ENCODE measurements at places on chromosomes 4 and X. TPM values are rescaled to one million over a fixed set of nuclear protein-coding genes. Genes with fewer than 3 reads are reported as not detected.

The UXT gene
- total RNA-seq, result 64.5 TPM

The GPRIN3 gene
- 3.2 TPM for total RNA-seq

The RNF212 gene
- total RNA-seq, result 11.8 TPM

The SH3TC1 gene
- 0.07 TPM for total RNA-seq

The USO1 gene
- total RNA-seq, result 241 TPM

The SYP gene
- 9.1 TPM for total RNA-seq

The IGSF1 gene
- 19.5 TPM for total RNA-seq

The REPS2 gene
- total RNA-seq, result 4.4 TPM

The HPGDS gene
- not detected for total RNA-seq

The SMIM43 gene
- total RNA-seq, result 0.56 TPM

The TMEM47 gene
- 56.7 TPM for total RNA-seq

The KIF4A gene
- total RNA-seq, result 30.6 TPM

The ABCG2 gene
- total RNA-seq, result 10.6 TPM

DNA sequence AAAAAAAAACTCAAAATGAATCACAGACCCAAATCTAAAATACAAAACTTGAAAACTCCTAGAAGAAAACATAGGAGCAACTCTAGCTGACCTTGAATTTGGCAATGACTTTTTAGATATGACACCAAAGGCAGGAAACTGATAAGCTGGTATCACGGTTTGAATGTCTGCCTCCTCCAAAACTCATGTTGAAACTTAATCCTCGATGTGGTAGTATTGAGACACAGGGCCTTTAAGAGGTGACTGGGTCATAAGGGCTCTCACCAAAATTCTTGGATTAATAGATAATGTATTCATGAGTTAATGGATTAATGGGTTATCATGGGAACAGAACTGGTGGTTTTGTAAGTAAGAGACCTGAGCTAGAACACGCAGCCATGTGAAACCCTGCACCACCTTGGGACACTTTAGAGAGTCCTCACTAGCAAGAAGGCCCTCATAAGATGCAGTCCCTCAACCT lies 40.5 kb downstream of the FRYL start:
- DNase-seq, result no peak

DNA sequence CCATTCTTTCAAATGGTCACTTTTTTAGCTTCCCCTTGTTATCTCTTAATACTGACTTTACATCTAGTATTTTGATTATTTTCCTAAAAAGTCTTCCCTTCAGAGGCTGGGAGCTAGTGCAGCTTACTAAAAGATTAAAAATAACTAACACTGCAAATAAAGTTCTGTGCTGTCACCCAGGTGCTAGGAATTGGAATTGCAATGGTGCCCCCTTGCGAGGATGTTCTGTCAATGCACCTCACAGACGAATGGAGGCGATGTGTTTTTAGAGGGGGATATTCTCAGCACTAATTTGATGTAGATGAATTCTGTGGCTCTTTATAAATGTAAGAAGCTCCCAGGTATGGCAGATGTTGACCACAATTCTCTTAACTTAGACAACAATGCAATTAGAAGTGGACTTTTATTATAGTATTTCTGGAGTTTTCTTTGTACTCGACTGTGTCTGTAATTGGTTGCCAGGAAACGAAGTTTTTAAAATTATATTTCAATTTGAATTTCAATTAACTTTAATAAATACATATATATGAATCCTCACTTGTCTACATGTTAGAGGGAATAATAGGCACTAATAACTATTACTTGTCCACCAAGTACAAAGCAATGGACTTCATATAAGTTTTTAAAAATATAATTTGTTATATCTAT lies 22.0 kb upstream of the SMIM31 start:
- peak; percentile 71 for DNase-seq

- no peak for DNase-seq
Measured at GRCh38 chr4:113499696-113500095, 261.8 kb downstream of the CAMK2D start.

GRCh38 chr4:7510538-7510937 lies 75.8 kb upstream of the PSAPL1 start:
- no peak for DNase-seq

GRCh38 chr4:121182296-121182695 lies 18.2 kb upstream of the TNIP3 start:
- DNase-seq, result no peak

- no peak for DNase-seq
Measured at GRCh38 chr4:183919141-183919540, 14.0 kb downstream of the STOX2 start.

DNA sequence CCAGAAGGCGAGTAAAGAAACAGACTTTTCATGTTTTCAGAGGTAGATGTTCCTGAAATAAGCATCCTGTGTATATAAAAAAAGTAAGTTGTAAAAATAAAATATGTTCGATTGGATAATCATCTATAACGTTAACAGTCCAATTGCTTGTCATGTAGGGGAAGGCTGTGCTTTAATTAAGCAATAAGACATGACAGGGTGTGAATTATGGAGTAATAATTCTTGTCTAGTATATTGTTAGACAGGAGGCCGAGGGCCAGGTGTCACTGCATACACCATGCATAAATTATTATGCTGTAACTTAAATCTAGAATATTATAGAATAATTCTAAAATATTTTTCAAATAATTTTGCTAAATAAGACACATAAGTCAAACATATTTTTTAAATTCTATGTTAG lies 494.6 kb upstream of the TENM3 start:
- no peak for DNase-seq

GRCh38 chr4:143616771-143617170 lies 83.7 kb downstream of the FREM3 start:
- DNase-seq, result no peak

DNA sequence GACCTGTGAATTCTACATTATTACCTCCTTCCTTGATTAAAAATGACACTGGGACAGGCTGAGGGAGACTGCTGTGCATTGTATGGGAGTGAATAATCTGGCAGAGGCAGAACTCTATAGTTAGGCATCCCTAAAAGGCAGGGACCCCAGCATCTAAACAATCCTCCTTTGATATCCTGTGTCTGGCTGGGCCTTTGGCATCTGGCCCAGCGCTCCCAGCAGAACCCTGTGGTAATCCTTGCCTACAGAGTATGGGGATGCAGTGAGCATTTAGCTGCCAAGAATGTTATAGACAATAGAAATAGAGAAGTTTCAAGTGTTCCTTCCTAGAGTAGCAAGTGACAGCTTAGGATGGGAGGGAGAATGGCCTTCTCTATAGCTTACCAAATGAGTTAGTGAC lies 38.5 kb downstream of the ZCCHC12 start:
- no peak for DNase-seq

GRCh38 chrX:130636277-130636676 lies 234.5 kb downstream of the RBMX2 start:
- no peak for DNase-seq

GRCh38 chr4:16085822-16086221 lies 2.0 kb upstream of the PROM1 start:
- no peak for DNase-seq

DNA sequence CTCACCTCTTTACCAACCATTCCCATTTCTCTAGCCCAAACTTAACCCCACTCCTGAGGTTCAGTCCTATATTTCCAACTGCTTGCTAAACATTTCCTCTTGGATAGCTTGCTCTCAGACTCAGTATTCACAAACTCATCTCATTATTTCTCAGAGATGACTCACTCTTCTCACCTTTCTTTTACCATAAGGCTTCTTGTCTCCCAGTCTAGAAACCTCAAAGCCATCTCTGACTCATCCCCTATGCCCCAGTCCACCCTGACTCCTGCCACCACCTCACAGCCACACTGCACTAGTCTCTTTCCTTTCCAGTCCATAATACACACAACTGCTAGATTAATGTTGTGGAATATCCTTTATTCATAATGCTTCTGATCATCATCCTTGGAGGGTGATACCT lies 4.8 kb downstream of the FRMPD3 start:
- DNase-seq, result no peak

DNA sequence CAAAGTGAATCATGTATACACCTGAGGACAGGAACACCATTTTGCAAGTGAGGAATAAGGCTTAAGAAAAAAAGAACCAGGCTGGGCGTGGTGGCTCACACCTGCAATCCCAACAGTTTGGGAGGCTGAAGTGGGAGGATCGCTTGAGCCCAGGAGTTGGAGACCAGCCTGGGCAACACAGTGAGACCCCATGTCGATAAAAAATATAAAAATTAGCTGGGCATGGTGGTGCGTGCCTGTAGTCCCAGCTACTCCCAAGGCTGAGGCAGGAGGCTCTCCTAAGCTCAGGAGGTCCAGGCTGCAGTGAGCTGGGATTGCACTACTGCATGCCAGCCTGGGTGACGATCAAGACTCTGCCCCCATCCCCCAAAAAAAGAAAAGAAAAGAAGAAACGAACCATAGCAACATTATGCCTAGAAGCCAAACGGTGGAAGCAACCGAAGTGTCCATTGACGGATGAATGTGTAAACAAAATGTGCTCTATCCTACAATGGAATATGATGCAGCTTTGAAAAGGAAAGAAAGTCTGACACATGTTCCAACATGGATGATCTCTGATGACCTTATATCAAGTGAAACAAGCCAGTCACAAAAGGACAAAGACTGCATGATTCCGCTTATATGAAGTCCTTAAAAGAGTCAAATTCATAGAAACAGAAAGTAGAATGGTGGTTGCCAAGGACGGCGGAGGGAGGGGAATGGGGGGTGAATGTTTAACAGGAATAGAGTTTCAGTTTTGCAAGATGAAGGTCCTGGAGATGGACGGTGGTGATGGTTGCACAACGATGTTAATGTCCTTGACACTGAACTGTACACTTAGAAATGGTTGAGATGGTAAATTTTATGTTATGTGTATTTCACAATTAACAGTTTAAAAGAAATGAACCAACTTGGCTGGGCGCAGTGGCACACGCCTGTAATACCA lies 8.6 kb upstream of the KIAA0232 start:
- DNase-seq, result no peak

GRCh38 chrX:38112566-38112965 lies 106.2 kb downstream of the SYTL5 start:
- no peak for DNase-seq

GRCh38 chrX:12903646-12904045 lies 2.8 kb upstream of the TLR8 start:
- DNase-seq, result no peak

DNA sequence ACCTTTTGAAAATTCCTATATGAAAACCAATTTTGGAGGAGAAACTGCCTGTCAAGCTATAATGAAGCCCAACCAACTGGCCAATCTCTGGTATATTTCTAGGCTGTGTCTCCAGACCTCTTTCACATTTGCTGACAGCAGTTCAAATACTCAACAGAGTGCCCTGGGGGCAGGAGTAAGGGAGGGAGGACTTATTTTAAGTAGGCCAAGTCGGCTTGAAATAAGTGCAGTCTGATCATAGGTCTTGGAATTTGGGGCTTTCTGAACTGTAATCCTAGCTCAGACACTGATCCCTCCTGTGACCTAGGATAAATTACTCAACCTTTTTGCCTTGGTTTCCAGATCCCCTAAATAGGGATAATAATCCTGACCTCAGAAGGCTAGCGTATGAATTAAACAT lies 59.4 kb upstream of the SLC7A11 start:
- DNase-seq, result no peak

DNA sequence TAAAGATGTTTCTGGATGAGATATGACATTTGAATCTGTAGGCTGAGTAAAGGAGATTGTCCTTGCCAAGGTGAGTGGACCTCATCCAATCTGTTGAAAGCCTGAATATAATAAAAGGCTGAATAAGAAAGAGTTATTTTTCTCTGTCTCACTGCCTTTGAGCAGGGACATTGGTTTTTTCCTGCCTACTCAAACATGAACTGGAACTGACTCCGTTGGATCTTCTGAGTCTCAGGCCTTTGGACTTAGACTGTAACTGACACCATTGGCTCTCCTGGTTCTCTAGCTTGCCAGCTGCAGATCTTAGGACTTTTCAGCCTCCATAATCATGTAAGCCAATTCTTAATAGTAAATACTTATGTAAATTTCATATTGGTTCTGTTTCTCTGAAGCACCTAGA lies 43.5 kb downstream of the PPEF2 start:
- no peak for DNase-seq

- DNase-seq, result no peak
Measured at GRCh38 chrX:107154787-107155620, 36.4 kb upstream of the RBM41 start.

DNA sequence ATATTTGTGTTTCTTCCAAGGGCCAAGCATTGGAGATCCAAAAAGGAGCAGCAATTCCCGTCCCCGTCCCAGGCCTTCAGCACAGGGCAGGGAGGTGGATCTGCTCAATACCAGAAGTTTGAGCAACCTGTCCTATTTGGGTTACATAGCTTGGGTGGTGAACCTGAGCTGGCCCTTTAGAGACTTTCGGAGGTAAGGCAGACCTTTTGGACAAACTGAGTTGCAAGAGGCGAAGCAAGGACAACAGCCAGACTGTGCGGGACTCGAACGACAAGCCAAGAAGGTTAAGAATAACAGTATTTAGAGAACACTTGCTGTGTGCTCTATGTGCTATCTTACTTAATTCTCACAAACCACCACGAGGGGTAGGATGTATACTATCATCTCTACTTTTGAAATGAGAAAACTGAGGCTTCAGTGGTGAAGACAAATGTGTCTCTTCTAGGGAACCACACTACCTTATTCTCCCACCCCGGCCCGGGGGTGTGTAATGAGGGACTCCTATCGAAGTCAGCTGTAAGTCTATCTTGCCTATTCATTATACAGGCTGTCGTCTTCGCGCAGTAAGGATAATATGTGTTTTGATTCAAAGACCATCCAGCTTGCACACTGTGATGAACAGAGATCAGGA lies 1.3 kb downstream of the NOP14 start:
- DNase-seq, result peak; percentile 10

GRCh38 chr4:161817914-161818313 lies 345.9 kb downstream of the FSTL5 start:
- DNase-seq, result no peak

- DNase-seq, result no peak
Measured at GRCh38 chr4:1449475-1449832, 43.2 kb upstream of the NKX1-1 start.

GRCh38 chrX:113594123-113594841 lies 753.7 kb upstream of the AMOT start:
- DNase-seq, result no peak

DNA sequence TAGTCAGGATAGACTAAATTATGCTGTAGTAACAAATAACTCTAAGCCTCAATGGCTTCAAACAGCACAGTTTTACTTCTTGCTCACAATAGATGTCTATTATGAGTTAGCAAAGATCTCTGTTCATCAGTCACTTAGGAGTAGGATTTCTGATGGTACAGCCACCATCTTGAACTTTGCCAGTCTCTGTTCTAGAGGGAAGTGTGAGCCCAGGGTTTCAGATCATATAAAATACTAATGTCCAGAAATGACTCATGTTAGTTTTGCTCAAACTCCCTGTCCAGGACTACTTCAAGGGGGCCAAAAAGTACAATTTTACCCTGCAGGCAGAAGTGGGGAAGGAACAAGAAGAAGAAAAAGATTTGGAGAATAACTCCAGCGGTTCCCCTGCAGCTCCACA lies 77.1 kb upstream of the LSM6 start:
- no peak for DNase-seq

Data from GM23338 (cell line).